Type B pancreatic cell (in vitro differentiated cells): ENCODE measurements at places on chromosomes 3 and 15. TPM values are rescaled to one million over a fixed set of nuclear protein-coding genes. Genes with fewer than 3 reads are reported as not detected.

GRCh38 chr3:169026543-169027182, 636.8 kb downstream of the MECOM start:
- no peak for DNase-seq

DNA sequence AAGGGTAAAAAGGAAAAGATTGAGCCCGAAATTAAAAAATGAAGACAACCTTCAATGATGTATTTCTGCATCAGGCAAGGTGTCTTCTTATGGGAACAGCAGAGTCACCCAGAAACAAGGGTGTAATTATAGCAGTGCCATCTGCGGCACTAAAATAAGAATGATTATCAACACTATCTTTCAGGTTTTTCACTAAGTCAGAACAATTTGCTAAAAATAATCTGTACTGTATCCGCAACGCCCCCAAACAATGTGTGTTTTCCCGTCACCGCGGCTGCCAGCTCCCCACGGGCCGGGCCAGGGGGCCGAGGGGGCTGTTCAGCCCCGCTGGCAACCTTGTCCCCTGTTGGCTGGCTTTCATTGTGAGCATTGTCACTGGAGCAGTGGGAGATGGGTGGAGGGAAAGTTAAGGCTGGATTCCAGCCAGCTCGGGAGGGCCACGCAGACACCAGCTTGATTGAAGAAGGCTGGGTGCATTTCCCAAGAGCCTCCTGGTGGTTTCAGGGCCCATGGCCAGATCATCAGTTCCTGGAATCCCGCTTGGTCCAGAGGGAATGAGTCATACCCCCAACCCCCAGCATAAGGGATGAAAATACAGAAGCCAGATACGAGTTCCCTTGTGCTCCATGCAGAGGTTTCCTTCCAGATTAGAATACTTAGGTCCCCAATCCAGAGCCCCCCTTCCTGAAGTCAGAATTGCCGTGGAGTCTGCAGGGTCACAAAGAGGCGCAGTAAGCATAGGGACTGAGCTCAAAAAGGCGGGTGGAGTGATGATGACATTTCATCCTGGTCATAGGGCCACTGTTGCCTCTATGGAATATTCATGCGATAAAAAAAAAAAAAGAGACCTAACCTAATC, 90.2 kb upstream of the KLF13 start:
- no peak for DNase-seq

DNA sequence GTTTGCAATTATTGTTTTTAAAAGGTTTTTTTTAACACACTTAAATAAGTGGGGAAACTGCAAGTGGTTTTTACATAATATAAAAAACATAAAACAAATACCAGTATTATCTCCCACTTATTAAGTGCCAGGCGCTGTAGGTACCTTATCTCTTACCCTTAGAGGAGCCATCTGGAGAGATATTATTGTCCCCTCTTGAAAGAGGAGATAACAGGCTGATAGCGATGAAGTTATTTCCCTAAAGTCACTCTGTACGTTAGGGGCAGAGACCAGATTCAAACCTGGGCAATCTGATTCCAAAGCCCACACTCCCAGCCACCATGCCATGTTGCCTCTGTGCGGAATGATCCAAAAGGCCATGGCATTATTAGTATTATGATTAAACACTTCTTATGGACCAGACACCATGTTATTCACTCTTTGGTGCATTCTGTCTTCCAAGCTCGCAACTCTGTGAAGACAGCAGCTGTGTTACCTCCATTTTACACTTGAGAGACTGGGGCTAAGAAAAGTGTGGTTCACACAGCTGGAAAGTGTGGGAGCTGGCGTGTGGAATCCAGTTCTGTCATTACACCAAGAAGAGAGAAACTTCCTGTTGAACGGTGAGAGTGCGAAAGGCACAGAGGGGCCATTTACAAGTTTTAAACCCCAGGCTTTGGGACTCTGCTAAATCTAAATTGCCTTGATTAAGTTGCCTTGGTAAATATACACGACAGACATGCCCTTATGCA, 79.9 kb upstream of the MITF start:
- no peak for DNase-seq

GRCh38 chr3:47010910-47011309, 31.4 kb downstream of the NBEAL2 start:
- no peak for DNase-seq

Gene STRA6
- 19.2 and 158 TPM in 2 replicates for total RNA-seq

Gene REC114
- total RNA-seq, result not detected in 2 replicates

Gene LSAMP
- total RNA-seq, result 17.0 and 64.9 TPM in 2 replicates

Gene IQCF5
- total RNA-seq, result not detected in 2 replicates

Gene BRPF1
- 22.6 and 28.0 TPM in 2 replicates for total RNA-seq
